ENCODE measurements at places on chromosomes 12 and 14.

- no peak for DNase-seq
Observed at GRCh38 chr12:124597041-124597440, 29.6 kb upstream of the NCOR2 start.

DNA sequence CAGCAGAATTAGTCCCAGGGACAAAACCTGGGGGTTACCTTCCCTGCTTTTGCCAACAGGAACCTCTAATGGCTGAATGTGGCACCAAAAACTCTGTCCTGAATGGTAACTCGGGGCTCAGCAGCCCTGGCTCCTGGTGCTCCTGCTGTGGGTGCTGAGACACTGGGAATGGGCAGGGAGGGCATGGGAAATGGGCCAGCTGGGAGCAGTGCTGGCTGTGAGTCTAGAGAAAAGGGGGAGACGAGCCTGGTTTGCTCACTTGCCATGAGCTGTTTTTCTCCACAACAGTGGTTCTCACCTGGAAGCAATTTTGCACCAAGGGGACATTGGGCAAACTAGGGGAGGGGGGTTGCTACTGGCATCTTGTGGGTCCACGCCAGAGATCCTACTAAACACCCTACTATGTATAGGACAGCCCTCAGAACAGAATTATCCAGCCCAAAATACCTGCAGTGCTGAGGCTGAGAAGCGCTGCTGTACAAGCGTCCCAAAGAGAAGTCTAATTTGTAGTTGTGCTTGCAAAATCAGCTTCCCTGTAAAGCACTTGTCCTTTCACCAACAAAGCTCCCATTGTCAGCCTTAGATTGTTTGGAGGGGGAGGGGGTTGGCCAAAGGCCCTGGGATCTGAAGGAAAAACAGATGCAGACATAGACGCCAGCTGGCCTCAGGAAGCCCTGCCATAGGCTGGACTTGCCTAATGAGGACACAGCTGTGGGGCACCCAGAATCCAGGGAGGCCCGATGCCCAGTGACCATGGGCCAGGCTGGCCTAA lies 3.6 kb downstream of the LRRC74A start:
- no peak for DNase-seq

GRCh38 chr14:56659964-56660551 lies 80.5 kb downstream of the TMEM260 start:
- DNase-seq = no peak

GRCh38 chr12:15754233-15754632 lies 35.0 kb downstream of the EPS8 start:
- no peak for DNase-seq

DNA sequence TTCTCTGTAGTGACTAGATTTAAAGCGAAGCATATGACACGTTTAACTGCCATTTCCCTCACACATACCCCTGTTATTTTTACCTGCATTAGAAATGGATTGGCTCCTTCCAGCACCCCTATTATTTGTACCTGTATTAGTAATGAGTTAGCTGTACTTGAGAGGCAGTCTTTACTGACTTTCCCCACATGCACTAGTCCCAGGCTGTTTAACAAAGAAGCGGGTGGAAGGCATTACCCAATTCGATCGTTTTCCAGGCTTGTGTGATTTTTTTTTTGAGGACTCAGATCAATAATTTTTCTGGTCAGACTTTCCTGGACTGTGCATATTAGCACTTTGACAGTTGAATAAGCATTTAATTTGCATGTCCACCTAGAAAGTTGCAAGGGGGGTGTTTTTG lies 46.4 kb downstream of the RAD52 start:
- DNase-seq = no peak

DNA sequence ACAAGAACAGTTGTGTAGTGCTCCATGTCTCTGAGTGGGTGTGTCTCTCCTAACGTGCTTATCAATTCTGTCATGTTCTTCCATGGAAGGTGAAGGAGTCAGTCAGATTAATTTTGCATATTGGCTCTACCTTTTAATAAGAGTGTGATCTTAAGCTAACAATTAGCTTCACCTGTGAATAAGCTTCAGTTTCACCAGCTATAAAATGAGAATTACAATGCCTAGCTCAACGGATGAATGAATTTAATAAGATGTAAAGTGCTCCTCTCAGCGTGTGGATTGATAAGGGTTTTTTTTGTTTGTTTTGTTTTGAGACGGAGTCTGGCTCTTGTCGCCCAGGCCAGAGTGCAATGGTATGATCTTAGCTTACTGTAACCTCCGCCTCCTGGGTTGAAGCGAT lies 32.7 kb downstream of the CCDC175 start:
- no peak for DNase-seq

- no peak for DNase-seq
Observed at GRCh38 chr12:56851462-56851861, 82.7 kb downstream of the SDR9C7 start.

- no peak for DNase-seq
Observed at GRCh38 chr14:100654814-100655740, 67.9 kb upstream of the BEGAIN start.
